ENCODE measurements at places on chromosomes 2 and 18.
A peak's percentile ranks its signal among the peaks of the same experiment; 100 is the strongest.

DNA sequence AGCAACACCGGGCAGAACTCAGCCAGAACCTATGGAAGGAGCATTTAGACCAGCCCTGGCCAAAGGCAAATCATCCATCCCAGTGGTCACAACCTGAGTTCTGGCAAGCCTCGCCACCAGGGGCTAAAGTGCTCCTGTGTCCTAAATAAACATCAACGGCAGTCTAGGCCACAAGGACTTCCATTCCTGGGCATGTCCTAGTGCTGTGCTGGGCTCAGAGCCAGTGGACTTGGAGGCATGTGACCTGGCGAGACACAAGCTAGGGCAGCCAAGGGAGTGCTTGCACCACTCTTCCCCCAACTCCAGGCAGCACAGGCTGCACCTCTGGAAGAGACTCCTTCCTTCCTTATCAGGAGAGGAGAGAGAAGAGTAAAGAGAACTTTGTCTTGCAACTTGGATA lies 69.0 kb downstream of the ST6GAL2 start:
- no peak for DNase-seq

- no peak for DNase-seq
Observed at GRCh38 chr18:68148863-68149262, 566.0 kb downstream of the TMX3 start.

GRCh38 chr2:74617122-74617521 lies 31.0 kb downstream of the M1AP start:
- DNase-seq, result no peak

DNA sequence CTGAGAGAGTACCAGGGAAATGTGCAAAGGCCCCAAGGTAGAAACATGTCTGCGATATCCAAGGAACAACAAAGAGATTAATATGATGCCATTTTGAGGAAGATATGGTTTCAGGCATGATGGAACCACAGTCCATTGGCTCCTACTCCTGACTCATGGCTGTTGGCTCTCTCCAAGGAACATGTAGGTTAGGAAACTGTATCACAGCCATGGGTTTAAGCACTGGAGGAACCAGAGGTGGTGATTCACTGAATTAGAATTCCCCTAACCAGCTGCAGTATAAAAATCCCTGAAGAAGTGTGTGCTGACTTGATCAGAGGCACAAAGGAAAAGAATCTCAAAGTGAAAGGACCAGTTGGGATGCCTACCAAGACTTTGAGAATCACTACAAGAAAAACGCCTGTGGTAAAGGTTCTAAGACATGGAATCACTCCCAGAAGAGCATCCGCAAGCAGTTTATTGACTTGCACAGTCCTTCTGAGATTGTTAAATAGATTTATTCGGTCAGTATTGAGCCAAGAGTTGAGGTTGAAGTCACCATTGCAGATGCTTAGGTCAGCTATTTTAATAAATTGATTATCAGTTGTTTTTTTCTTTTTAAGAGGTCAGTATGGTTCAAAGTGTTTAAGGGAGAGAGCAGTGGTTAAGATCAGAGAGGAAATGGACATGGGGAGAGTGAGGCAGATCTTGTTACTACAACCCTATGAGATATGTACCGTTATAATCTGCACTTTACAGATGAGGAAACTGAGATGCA lies 110.7 kb upstream of the OTX1 start:
- DNase-seq, result no peak

DNA sequence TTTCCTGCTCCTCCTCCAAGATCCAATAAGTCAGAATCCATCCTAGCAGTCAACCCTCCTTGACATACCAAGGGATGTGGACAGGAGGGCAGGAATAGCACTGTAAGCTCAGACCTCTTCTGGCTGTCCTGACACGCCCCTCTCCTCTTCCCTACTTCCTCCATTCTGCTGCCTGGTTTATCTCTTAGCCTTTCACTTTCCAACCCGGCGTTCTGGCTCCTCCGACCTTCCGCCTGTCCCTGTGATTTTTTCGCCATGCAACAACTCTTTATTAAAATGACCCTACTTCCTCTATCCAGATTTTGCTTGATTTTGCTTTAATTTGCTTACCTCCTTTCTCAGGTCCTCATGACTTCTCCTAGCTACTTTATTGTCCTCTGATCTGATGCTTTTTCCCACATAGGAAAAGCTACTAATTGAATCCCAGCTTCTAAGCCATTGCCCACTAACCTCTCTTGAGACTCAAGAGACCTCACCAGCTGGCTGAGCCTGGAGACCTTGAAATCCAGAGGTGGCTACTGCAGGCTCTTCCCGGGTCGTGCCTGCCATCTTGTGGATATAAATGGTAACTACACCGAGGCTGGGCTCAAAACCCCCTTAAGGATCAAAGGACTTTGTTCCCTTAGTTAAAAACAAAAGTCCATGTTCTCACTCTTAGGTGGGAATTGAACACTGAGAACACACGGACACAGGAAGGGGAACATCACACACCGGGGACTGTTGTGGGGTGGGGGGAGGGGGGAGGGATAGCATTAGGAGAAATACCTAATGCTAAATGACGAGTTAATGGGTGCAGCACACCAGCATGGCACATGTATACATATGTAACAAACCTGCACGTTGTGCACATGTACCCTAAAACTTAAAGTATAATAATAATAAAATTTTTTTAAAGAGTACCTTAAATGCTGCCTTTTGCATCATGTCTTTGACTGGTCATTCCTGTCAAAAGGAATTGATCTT lies 139.4 kb downstream of the AKAIN1 start:
- DNase-seq, result peak; percentile 26

DNA sequence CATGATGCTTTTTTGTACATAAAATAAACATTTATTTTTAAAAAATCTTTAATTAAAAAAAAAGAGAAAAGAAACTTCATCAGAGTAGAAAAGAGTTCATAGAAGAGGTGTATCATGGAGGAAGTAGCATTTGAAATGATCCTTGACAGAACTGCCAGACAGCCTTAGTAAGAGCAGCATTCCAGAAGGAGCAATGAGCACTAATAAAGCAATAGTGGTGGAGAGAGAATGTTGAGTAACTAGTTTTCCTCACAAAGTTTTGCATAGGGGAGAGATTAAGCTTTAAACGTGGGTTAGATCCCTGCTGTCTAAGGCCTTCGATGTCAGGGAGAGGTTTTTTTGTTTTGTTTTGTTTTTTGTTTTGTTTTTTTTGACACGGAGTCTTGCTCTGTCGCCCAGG lies 29.8 kb upstream of the METTL21A start:
- DNase-seq, result no peak

DNA sequence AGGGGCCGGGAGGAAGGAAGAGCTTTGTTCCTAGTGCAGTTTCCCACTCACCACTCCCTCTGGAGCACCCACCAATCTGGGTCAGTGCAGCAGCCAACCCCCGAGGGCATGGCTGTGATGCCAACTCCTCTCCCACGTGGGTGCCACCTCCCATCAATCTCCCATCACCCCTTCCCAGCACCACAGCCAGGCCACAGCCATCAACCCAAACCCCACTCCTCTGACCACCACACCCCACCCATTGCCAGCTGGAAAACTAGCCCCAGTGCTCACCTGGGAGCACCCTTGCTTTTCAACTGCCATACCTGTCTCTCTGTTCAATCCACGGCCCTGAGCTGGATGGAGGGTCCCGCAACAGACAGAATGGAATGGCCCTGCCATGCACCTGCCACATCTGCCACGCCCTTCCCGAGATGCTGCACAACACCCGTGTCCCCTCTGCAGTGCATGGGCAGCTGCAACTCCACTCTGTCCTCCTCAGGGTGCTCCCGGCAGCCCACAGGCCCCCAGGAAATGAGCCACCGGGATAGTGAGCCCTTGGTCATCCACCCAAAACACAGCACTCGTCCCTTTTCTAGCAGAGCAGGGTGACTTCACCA lies 112.4 kb upstream of the ID2 start:
- no peak for DNase-seq

GRCh38 chr18:59569390-59569791 lies 127.8 kb downstream of the CCBE1 start:
- DNase-seq, result no peak

DNA sequence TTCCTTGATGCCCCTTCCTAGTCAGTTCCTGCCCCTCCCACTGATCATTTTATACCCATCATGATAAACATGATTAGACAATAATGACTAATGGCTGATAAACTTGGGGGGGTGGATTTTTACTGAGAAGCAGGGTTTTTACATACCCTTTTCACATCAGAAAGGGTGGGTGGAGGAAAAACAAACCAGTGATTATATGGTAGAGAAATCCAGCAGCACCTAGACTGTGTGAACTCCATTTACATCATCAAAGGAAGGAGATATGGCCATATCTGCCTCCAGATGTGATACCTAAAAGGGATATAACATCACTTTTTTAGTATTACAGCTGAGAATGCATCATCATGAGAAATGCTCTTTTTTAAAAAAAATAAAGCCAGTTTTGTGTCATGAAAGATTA lies 89.9 kb downstream of the ANKRD12 start:
- DNase-seq, result no peak

DNA sequence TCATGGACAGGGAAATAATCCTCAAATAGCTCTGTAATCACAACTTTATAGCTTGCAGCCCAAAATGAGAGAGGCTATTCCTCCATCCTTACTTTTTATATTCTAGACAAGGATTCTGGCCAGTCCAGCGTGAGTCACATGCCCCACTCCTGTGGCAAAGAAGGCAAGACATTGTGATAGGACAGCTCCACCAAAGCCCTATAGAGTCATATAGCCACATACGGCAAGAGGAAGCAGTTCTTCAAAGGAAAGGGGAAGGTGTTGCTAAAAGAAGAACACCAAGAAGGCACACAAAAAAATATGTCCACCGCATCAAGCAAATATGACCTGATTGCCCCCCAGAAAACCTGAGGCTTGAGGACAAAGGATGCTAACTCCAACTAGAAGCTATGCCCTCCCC lies 3.4 kb upstream of the GFPT1 start:
- no peak for DNase-seq

DNA sequence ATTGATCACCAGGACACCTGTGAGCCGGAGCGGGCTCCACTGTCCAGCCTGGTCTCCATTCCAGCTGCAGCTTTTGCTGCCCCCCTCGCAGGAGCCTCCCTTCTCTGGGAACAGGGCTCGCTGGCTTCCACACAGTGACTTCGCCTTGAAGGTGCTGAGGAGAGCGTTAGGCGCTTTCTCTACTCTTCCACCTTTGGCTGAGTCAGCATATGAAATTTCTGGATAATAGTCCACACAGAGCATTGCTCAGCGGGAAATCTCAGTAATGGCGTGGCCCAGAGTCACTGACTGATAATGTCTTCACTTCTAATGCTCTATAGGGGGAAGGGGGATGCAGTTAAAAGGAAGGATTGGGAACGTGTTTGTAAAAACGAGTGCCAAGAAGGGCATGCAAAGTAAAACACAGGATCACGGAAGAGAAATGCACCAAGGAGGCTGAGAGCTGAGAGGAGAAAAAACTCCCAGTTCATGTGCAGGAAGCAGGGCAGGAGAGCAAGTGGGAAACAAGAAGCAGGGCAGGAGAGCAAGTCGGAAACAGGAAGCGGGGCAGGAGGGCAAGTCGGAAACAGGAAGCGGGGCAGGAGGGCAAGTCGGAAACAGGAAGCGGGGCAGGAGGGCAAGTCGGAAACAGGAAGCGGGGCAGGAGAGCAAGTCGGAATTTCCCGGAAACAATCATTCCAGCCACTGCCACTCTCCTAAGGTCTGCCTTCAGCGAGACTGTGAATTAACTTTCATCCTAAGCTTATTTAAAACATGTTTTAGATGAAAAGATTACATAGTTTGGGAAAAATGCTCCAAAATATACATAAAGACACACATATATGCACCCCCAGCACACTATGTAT lies 77.7 kb downstream of the MYT1L start:
- no peak for DNase-seq

- no peak for DNase-seq
Observed at GRCh38 chr2:67936969-67937368, 125.8 kb downstream of the C1D start.

- DNase-seq, result no peak
Observed at GRCh38 chr2:240425697-240426096, 9.8 kb upstream of the GPC1 start.

DNA sequence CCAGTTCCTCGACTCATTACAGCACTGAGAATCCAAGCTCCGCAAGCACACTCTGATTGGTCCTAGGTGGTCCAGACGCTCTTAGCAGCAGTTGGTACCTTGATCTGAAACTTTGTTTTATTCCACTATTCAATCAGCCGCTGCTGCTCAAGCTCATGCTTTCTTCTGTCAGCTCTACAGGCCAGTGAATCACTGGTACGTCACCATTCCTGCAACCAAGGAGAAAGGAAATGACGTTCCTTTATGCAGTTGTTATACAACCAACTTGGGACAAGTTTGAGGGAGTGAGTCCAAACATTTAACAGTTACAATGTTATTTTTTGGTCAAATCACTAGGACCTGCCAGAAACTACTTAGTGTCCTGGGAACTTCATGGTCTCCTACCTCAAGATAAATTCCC lies 398.8 kb upstream of the TMEFF2 start:
- DNase-seq, result no peak

DNA sequence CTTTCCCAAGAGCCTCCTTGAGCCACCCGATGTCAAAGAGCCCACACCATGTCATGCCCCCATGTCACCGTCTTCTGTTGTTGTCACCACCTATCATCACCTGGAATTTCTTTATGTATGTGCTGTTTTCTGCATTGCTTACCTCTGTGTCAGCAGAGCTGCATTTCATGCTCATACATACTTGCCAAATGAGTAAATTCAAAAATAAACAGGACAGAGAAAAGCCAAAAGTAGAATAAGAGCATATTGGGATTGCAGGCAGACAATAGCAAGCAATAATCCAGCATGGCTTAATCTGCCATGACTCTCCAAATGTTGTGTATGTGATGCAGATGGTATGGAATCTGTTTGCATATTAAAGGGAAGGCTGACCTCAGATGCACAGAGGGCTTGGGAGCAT lies 15.3 kb upstream of the RGPD4 start:
- DNase-seq, result no peak

DNA sequence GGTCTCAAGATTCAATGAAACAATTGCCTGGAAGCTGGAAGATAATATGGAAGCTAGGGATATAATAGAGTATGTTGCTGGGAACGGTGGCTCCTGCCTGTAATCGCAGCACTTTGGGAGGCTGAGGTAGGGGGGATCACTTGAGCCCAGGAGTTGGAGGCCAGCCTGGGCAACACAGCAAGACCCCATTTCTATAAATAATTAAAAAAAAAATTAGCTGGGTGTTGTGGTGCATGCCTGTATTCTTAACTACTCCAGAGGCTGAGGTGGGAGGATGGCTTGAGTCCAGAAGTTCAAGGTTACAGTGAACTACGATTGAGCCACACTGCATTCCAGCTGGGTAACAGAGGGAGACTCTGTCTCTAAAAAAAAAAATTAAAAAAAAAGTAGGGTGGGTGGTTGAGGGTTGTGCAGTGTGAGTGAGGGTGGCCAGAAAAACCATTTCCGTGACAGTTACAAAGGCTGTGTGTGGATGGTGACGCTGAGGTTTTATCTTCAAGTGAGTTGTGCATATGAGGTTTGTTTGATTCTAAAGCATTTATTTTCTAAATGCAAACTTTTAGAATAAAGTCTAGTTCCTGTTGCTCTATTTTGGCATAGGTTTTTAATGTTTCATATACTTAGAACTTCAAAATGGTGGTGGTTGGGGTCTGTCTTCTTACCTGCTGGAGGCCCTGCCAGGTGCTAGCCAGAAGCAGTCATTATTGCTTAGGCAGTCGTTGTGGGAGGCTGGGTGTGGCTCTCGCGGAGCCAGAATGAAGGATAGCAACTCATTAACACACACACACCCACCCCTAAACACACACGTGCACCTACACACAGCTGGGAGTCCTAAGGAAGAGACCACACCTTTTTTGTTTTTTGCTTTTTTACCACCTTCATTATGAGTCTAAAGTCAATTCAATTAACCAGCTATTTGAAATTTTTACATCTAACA lies 4.7 kb upstream of the IL1R2 start:
- no peak for DNase-seq

- no peak for DNase-seq
Observed at GRCh38 chr2:38754506-38754905, 3.3 kb upstream of the SRSF7 start.

Measured in stimulated activated CD4-positive, alpha-beta T cell treated with anti-CD3 and anti-CD28 coated beads, Interleukin-12 subunit alpha, Interleukin-12 subunit beta, amount 100 ng/mL, for 4 hours (primary cell).